ENCODE measurements at places on chromosomes 3 and 15.
A peak's percentile ranks its signal among the peaks of the same experiment; 100 is the strongest.

DNA sequence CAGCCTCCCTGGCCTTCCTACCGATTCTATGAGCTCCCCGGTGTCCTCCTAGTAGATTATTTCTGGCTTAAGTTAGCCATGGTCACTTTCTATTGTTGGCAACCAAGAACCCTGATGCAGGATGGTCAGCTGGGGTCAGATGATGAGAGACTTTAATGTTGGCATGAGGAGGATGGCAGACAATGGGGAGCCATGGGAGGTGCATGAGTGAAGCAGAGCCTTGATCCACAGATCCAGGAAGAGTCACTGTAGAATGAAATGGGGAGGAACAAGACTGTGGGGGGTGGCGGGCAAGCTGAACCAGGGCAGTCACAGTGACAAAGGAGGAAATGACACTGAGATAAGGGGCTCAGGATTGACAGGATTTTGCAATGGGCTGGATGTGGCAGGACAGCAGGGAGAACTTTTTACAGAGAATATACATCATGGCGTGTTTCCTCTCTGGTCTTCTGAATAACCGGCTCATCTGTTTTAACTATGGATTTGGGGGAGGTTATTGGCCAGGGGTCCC, 60.9 kb downstream of the RPLP1 start:
- no peak for DNase-seq

GRCh38 chr3:172777901-172778300, 27.4 kb downstream of the ECT2 start:
- DNase-seq, result no peak

GRCh38 chr3:72171463-72171881, 386.5 kb upstream of the PROK2 start:
- DNase-seq, result no peak

DNA sequence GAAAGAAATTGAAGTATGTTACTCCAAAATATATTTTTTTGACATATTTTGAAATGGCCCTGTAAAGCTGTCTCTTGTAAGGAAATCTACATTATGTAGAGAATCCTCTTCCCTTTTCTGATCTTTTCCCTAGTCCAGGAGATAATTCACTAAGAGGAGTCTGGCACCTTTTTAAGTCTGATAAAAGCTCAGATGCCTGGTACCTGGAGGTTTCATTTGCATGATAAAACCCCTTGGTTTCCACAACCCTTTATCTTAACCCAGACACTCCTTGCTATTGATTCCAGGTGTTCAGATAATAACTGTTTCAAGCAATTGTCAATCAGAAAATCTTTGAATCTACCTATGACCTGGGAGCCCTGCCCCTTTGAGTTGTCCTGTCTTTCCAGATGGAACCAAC, 26.5 kb downstream of the FGF12 start:
- no peak for DNase-seq

DNA sequence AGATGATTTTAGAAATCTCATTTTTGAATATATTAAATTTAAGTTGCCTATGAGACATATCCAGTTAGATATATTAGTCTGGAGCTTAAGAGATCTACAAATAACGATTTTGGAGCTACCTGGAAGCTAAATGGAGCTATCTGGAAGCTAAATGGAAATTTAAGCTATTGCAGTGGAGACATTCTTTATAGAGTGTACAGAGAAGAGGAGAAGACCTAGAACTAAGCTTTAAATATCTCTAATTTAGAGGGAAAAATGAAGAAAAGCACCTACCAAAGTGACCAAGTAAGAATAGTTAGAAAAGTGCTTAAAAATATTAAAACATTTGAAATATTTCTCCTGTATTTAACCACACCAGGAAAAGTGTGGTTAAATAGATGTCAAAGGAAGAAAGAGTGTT, 28.3 kb downstream of the SPESP1 start:
- no peak for DNase-seq

DNA sequence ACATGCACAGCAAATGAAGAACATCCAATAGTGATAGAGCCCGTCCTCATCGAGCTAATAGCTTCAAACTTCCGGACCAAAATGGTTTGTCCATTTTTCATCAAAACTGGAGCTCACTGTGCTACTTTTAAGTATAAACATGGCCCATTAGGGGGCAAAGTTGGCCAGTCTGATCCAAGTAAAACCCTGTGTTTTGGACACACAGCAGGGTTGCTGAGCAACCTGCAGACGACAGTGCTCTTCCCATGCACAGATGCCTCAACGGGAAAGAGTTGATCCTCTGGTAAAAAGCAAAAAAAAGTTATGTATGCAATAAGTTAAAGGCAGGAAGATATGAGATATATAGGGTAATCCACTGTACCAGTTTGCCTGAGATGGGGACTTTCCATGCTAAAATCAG, 244.0 kb upstream of the THBS1 start:
- DNase-seq, result no peak

GRCh38 chr3:119292666-119293065, 1.5 kb upstream of the ARHGAP31 start:
- no peak for DNase-seq

GRCh38 chr15:30962659-30963058, 28.8 kb downstream of the MTMR10 start:
- DNase-seq, result no peak

- no peak for DNase-seq
Measured at GRCh38 chr15:41494190-41494921, 682 bp downstream of the ITPKA start.

- no peak for DNase-seq
Measured at GRCh38 chr15:68149059-68149458, 56.1 kb downstream of the CALML4 start.

- no peak for DNase-seq
Measured at GRCh38 chr3:3734881-3735280, 64.3 kb upstream of the LRRN1 start.

GRCh38 chr15:64044300-64045100, 1.8 kb downstream of the DAPK2 start:
- DNase-seq, result no peak

- DNase-seq, result no peak
Measured at GRCh38 chr3:194296454-194297263, 54.5 kb downstream of the CPN2 start.

DNA sequence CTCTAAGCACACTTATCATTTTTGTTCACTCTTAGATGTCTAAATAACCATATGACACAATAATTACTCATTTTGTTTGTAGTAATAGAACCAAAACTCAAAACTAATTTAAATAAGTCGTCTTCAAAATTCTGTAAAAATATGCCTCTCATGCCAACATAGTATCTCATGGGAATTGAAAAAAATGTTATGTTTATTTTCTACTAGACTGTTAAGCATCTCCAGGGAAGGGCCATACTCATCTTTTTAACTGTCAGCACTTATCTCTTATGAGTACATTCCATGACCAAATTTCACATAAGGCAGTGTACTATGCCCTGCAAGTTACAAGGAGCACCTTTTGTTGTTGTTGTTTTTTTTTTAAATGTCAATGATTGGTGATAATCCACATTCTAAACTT, 18.3 kb upstream of the USF3 start:
- no peak for DNase-seq

GRCh38 chr3:65960087-65960486, 78.6 kb downstream of the MAGI1 start:
- no peak for DNase-seq

GRCh38 chr3:35724106-35724505, 84.8 kb downstream of the ARPP21 start:
- DNase-seq, result no peak

GRCh38 chr3:146974001-146974400, 368.9 kb upstream of the PLSCR5 start:
- no peak for DNase-seq

DNA sequence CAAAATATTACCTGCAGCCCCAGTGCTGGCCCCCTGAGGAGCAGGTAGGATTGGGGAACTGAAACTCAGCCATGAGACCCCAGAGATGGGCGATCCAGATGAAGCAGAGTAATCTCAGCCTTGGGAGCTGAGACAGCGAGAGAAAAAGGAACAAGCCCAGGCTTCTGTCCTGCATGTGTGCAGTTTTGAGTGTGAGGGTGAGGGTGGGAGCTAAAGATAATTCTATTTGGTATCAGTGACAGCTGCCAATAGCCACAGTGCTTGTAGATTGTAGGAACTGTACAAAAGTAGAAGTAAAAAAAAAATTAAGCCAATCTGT, 5.9 kb downstream of the ATP8B4 start:
- no peak for DNase-seq

- no peak for DNase-seq
Measured at GRCh38 chr3:113753376-113753985, 6.6 kb downstream of the ATP6V1A start.

DNA sequence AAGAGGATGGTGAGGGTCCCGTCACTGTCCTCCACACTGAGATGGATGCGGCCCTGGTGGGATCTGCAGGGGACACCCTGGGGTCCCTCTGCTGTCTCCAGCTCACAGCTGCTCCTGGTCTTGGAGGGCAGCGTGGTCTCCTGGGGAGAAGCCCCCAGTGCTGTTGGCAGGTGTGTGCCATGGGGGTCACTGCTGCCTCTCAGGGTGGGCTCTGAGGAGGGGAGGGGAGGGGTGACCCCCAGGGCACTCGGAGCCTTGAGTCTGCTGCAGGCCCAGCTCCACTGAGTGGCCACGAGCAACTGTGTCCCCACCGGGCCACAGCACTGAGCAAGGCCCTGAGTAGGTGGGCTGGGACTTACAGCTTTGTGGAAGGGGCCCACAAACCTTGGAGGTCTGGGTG, 34.7 kb downstream of the KLHL25 start:
- no peak for DNase-seq

GRCh38 chr3:33278163-33278562, 921 bp downstream of the FBXL2 start:
- DNase-seq, result no peak

DNA sequence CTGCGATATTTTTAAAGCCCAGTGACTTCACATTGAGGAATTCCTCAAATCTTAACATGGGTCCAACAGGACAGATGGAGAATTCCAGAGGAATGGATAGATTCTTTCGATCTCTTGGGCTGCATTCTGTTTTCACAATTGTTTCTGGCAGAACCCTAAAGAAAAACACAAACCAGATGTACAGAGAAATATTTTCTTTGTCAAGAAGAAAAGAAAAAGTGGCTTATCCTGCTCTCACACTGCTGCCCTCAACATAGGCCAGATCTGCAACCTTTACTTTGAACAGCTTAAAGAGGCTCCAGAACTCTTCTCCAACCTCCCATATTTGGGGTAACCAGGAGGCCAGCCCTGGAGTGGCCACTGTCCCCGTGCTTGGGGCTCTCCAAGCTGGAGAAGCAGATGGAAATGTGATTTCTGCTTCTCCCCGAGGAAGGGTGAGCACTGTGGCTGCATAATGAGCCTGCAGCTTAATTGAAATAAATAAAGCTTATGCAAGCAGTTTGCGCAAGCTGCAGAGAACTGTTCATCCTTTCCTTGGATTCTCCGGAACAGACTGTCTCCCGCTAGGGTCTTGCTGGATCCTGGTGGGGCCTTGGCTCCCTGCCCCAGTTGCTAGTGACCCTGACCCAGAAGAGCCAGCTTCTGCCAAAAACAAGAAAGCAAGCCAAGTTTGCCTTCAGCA, 453.2 kb upstream of the PROK2 start:
- no peak for DNase-seq

DNA sequence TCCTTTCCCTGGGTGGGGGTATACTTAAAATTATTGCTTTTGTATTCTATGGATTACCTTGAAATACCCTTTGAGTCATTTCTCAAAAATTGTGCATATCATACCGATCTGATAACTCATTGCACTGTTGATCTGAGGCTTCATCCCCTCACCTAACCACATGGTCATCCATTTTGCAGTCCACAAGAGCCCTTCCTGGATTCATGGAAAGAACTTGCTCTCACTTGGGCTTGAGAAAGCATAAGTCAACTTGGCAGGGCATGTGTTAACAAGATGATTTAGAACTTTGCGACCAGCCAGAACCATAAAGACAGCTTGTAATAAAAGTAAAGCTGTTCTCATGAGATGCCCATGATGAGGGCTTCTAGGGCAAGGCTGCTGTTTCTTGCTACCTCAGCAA, 22.2 kb downstream of the MME start:
- no peak for DNase-seq

GRCh38 chr15:51380999-51381806, 39.7 kb downstream of the GLDN start:
- peak; percentile 47 for DNase-seq

DNA sequence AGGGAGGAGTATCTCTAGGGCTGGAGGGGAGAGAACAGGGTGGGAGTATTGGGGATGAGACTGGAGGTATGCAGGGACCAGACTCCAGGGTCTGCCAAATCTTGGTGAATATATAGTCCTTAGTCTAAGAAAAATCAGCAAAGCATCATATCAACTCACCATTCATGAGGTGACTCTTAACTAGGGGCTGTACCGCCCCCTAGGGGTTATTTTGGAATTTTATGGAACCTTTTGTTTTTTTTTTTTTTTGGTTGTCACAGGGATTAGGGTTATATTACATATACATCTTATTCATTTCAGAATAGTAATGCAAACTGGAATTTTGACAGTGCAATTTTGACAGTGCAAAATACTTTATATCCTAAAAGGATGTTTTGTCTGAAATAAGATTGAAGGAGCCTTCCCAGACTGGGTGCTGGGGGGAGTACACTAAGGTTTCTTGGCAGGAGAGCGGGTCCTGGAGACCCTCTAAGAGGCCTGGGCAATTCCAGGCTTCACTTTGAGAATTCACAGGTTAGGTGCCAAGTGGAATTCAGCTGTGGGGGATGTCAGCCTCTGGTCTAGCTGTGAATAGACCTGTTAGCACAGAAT, 7.5 kb downstream of the CMTM7 start:
- no peak for DNase-seq

DNA sequence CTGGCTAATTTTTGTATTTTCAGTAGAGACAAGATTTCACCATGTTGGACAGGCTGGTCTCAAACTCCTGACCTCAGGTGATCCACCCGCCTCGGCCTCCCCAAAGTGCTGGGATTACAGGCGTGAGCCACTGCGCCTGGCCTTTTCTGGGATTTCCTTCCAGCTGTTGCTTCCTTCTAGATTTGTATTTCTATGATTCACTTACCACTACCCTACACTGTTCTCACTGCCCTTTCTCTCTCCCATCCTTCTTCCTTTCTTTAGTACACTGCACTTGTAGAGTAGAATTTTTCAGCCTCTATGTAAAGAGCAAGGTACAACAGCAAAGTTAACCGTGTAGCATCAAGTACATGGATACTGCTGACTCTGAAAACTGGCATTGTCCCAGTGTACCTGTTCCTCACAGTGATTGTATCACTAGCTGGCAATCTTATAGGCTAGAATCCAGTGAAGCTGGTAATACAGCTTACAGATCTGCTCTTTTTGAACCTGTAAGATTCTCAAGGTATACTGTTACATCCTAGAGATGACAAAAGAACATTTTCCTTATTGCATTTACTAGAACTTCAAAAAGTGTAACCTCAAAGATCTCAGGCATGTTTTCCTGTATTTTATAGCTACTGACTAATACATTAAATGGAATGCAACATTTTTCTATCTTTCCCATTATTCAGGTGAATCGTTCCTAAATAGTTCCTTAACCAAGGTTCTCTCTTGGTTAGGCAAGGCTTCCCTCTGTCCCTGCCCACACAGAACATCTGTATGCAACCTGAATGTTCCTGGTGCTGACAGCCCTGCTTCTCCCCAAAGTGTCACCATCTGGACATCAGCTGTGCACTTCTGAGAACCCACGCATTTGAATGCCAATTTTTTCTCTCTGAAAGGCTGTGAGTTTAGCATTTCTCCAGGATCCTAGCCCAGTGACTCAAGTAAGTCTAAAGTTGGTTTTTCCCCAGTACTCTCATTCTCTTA, 74.1 kb upstream of the RAP2B start:
- no peak for DNase-seq

GRCh38 chr3:150497956-150498355, 48.3 kb downstream of the SERP1 start:
- DNase-seq, result no peak

Data from D721Med (cell line).